ENCODE measurements at places on chromosomes 5 and 9. TPM values are rescaled to one million over a fixed set of nuclear protein-coding genes. Genes with fewer than 3 reads are reported as not detected.

TRPM3 gene
- 18.7 TPM for total RNA-seq

DNA sequence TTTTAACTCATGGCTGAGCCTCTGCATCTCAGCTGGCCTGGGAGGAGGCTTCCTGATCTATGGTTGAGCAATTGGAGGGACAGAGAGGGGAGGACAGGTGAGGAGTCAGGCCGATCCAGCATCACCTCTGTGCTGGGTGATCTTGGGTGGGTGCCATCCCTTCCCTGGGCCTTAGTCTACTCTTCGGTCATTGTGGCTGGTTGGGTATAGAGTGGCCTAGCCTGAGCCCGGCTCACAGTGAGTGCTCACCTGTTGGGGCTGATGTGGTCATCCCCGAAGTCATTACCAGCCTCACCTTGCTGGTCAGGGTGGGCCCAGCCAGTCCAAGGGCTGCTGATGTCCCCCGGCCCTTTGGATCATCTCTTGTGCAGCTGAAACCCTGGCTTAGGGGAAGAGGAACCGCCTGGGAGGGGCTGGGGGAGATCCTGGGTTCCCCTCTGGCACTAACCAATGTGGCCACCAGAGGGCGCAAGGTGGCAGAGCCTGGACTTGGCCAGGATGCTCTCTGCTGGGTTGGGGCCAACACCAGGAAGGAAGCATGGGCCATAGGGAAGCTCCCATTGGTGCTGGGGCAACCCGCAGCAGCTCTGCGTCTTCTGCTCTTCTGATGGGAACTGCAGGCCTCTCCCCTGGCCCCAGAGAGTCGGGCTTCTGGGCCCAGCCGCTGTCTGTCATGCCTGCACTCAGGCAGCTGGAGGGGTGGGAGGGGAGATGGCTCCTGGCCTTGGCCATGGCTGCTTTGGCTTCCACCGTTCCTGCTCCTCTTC lies 17.3 kb upstream of the ODF2 start:
- no peak overlapping the region for H3K4me3 ChIP-seq
- peak; percentile 72 for DNase-seq
- no peak overlapping the region for H3K27ac ChIP-seq
- no peaks in the 10 kb centered on the region for H3K27me3 ChIP-seq
- no peaks in the 10 kb centered on the region for H3K4me1 ChIP-seq

RECK gene
- total RNA-seq = 7.7 TPM

DNA sequence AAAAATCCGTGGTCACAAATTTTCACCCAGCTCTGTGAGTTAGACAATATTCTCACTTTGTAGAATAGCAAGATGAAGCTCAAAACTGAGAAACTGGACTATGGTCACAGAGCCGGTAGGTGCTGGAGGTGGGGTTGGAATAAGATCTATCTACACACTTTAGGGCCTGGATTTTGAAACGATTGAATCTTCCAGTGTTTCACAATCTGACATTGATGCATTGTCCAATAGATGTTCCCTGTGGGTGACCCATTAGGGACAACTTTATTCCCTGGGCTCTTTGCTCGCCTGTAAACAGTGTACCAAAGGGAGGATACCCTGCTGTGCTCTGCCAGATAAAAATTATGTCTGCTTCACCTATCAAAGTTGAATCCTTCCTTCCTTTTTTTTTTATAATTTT lies 145.4 kb upstream of the MPDZ start:
- no peak overlapping the region for H3K4me3 ChIP-seq
- H3K27me3 ChIP-seq = no peaks in the 10 kb centered on the region
- H3K4me1 ChIP-seq = no peaks in the 10 kb centered on the region
- DNase-seq = no peak

ACER2 gene
- total RNA-seq = 14.0 TPM

GDNF gene
- total RNA-seq = 0.18 TPM

- H3K4me3 ChIP-seq = no peak overlapping the region
- H3K4me1 ChIP-seq = peaks cover 10% of the 10 kb centered on the region
- no peak for DNase-seq
- no peaks in the 10 kb centered on the region for H3K36me3 ChIP-seq
- H3K27ac ChIP-seq = no peak overlapping the region
- no peaks in the 10 kb centered on the region for H3K27me3 ChIP-seq
These were observed 12.0 kb downstream of the SNX18 start for GRCh38 chr5:54529565-54529964.

PHF24 gene
- not detected for total RNA-seq

- no peak overlapping the region for H3K4me3 ChIP-seq
- H3K36me3 ChIP-seq = no peaks in the 10 kb centered on the region
- no peak overlapping the region for H3K27ac ChIP-seq
- H3K4me1 ChIP-seq = no peaks in the 10 kb centered on the region
- no peak for DNase-seq
These were observed 64.6 kb upstream of the SHB start for GRCh38 chr9:38133595-38133994.

- H3K4me1 ChIP-seq = no peaks in the 10 kb centered on the region
- H3K4me3 ChIP-seq = no peak overlapping the region
- H3K36me3 ChIP-seq = no peaks in the 10 kb centered on the region
- H3K27ac ChIP-seq = no peak overlapping the region
These were observed 7.1 kb upstream of the GNAQ start for GRCh38 chr9:78038620-78039300.

IFNK gene
- total RNA-seq = not detected

DNA sequence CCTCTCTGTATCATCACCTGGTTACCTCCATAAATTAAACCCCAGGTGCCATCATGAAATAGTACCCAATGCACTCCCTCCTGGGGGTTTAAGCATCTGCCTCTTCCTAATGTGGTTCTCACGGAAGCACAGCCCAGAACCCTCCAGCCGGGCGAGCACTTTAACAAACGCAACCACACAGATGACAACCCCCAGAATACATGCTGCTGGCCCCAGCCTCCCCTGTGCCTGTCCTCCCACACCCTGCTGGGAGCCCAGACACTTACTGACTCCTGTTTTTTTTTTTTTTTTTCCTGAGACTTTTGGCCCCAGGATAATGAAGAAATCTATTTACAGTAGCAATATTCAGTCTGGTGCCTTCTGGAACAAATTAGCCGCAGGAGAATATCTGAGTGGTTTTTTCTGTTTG lies 50.0 kb upstream of the COL5A1 start:
- H3K36me3 ChIP-seq = no peaks in the 10 kb centered on the region
- H3K27ac ChIP-seq = no peak overlapping the region
- H3K27me3 ChIP-seq = no peaks in the 10 kb centered on the region
- no peak for DNase-seq

ZNF354C gene
- 6.5 TPM for total RNA-seq

- H3K4me3 ChIP-seq = no peak overlapping the region
- no peak overlapping the region for H3K27ac ChIP-seq
- H3K27me3 ChIP-seq = no peaks in the 10 kb centered on the region
- H3K36me3 ChIP-seq = no peaks in the 10 kb centered on the region
These were observed 468.1 kb downstream of the KCTD16 start for GRCh38 chr5:144638787-144639186.

HTR1A gene
- total RNA-seq = 1.2 TPM

ANKRD18A gene
- total RNA-seq = 13.9 TPM

GRCh38 chr5:109907731-109908130 lies 218.0 kb downstream of the MAN2A1 start:
- no peak overlapping the region for H3K4me3 ChIP-seq
- no peaks in the 10 kb centered on the region for H3K27me3 ChIP-seq
- H3K36me3 ChIP-seq = no peaks in the 10 kb centered on the region
- no peak for DNase-seq
- H3K27ac ChIP-seq = no peak overlapping the region

- no peak overlapping the region for H3K4me3 ChIP-seq
- H3K4me1 ChIP-seq = no peaks in the 10 kb centered on the region
- H3K27ac ChIP-seq = no peak overlapping the region
- no peaks in the 10 kb centered on the region for H3K27me3 ChIP-seq
These were observed 15.8 kb downstream of the CLPTM1L start for GRCh38 chr5:1329111-1329579.

- no peaks in the 10 kb centered on the region for H3K36me3 ChIP-seq
These were observed 136.7 kb downstream of the FGF10 start for GRCh38 chr5:44252545-44252944.

DNA sequence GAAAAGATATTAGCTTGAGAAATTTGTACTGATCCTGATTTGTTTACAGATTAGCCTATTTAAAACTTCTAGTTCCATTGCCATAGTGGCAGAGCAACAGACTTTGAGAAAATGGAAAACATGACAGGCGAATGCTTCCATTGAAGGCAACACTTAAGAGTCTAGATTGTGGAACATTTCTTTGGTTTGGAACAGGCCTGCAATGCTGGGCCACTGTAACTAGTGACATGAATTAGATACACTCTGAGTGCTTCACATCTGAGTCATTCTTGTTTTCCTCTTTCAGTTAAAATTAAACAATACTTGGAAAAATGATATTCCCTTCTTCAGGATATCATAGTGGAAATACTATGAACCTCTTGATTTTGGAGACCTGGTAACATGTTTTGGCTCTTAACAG lies 453.6 kb upstream of the TUSC1 start:
- H3K27ac ChIP-seq = no peak overlapping the region
- no peak for DNase-seq
- H3K27me3 ChIP-seq = no peaks in the 10 kb centered on the region
- H3K4me3 ChIP-seq = no peak overlapping the region
- H3K4me1 ChIP-seq = no peaks in the 10 kb centered on the region
- no peaks in the 10 kb centered on the region for H3K36me3 ChIP-seq

DNA sequence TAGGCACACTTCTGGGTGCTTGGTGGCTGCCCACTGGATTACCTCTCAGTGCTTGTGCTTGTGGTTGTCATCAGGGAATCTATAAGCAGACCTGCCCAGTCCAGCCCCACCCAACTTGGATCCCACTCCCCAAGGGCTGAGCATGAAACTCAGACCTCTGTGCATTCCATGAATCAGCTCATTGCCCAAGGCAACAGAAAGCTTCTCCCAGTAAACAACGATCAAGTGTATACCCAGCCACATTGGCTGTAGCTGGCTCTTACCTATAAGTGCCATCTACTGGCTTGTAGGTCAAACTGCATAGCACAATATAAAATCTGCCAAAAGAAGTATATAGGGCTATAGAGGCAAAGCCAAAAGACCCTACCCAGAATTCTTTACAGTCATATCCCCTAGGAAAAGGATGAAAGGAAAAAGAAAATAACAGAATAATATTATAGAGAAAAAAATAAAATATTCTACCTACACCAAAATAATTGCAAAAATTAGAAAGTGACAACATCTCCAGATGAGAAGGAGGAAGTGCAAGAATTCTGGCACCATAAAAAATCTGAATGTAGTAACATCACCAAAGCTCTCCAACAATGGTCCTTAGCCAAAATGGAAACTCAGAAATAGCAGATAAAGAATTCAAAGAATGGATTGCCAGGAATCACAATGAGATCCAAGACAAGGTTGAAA lies 321.0 kb upstream of the TRPC7 start:
- no peak for DNase-seq
- H3K4me3 ChIP-seq = no peak overlapping the region
- no peaks in the 10 kb centered on the region for H3K4me1 ChIP-seq
- H3K27me3 ChIP-seq = no peaks in the 10 kb centered on the region

PSAT1 gene
- 30.4 TPM for total RNA-seq

PRRX2 gene
- total RNA-seq = 14.3 TPM

DNA sequence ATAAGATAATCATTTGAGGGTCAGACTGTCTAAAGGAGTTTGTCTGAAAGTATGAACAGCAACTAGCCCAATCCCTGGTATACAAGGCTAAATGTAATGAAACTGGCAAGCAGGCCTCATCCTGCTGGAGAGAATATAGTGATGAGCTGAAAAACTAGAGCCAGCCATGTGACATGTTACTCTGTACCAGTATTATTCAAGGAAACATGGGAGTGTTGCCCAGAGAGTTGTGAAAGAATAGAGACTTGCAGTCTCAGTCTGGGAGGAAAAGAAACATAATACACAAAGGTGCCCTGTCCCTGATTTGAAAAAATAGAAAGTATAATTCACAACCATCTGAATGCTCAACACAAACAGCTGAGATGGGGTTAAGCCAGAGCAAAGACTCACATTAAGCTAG lies 37.9 kb upstream of the HTR1A start:
- H3K36me3 ChIP-seq = no peaks in the 10 kb centered on the region
- no peak for DNase-seq
- H3K27me3 ChIP-seq = no peaks in the 10 kb centered on the region
- H3K27ac ChIP-seq = no peak overlapping the region
- no peak overlapping the region for H3K4me3 ChIP-seq

TMC1 gene
- total RNA-seq = 5.3 TPM

OR1Q1 gene
- not detected for total RNA-seq

DNA sequence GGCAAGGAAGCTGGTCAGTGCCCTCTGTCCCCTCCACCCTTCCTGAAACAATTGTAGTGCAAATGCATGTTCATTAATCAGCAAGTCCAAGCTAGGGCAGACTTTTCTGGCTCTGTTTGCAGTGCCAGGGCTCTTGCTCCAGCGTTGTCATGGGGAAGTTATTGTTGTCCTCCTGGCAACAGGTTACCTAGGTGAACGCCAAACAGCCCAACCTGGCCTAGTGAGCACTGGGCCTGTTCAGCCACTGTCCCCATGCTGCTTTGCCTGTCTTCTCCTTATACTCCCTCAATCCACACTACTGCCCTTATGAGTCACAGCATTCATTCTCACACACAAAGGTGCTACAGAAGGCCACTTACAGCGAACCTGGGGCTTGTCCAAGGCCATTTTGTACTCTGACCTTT lies 34.5 kb upstream of the GLIS3 start:
- H3K27ac ChIP-seq = no peak overlapping the region
- H3K36me3 ChIP-seq = no peaks in the 10 kb centered on the region
- H3K4me3 ChIP-seq = no peak overlapping the region
- no peaks in the 10 kb centered on the region for H3K4me1 ChIP-seq
- DNase-seq = peak; percentile 79

GPRIN1 gene
- 0.14 TPM for total RNA-seq

DNA sequence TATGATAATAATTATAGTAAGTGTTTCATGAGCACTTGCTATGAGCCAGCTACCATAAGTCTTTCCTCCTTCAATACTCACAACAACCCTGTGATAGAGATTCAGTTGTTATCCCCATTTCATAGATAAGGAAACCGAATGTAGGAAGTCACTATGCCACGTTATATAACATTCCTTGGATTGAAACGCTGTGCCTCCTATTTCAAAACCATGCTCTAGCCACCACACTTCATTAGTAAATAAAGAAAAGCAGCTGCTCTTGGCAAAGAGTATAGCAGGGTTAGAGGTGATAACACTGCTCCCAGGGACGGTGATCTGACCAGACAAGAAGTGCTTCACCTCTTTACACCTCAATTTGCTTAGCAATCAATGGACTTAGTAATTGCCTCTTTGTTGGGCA lies 5.5 kb downstream of the ADAMTS12 start:
- no peaks in the 10 kb centered on the region for H3K4me1 ChIP-seq
- no peaks in the 10 kb centered on the region for H3K27me3 ChIP-seq
- H3K36me3 ChIP-seq = no peaks in the 10 kb centered on the region
- H3K4me3 ChIP-seq = no peak overlapping the region
- no peak for DNase-seq

INSL6 gene
- total RNA-seq = 8.9 TPM

DNA sequence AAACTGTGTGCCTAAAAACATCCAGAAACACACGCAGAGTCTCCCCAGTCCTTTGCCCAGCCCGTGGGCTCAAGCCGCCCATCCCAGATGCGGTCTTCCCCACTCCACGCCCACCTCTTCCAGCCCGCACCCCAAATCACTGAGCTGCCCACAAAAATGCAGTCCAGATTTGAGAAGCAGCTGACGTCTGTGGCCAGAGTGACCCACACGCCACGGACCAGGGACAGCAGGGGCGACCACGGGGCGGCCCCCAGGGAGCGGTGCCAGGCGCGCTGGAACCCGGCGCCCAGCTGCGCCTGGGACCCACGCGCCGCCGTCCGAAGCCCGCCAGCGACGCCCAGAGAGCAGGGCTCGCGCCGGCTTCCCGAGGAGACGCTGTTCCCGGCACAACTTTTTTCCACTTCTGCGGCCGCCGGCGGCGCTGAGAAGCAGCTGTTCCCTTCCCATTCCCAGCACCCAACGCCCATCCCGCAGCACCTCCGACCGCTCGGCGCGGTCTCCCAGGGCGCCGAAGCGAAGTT lies 674 bp downstream of the LHFPL2 start:
- H3K27ac ChIP-seq = peak overlapping the region; percentile 91
- H3K36me3 ChIP-seq = no peaks in the 10 kb centered on the region
- no peaks in the 10 kb centered on the region for H3K27me3 ChIP-seq
- H3K4me1 ChIP-seq = no peaks in the 10 kb centered on the region

INSL4 gene
- not detected for total RNA-seq

All from prostate gland (tissue), 2 donors.